ENCODE measurements at places on chromosomes 16 and 17. TPM values are rescaled to one million over a fixed set of nuclear protein-coding genes. Genes with fewer than 3 reads are reported as not detected.

GEMIN4 gene
- 9.3 TPM for total RNA-seq

KRTAP4-5 gene
- not detected for total RNA-seq

KRT33B gene
- 0.32 TPM for total RNA-seq

C17orf78 gene
- not detected for total RNA-seq

RAB37 gene
- 0.32 TPM for total RNA-seq

ERN2 gene
- 0.43 TPM for total RNA-seq

C16orf89 gene
- not detected for total RNA-seq

DOC2B gene
- total RNA-seq, result not detected

CCR7 gene
- total RNA-seq, result not detected

MT1M gene
- total RNA-seq, result 1.3 TPM

AOC2 gene
- 0.43 TPM for total RNA-seq

ACSF2 gene
- 18.1 TPM for total RNA-seq

LPO gene
- total RNA-seq, result not detected

CMTM2 gene
- total RNA-seq, result not detected

AGRP gene
- not detected for total RNA-seq

Data from fibroblast of villous mesenchyme (primary cell).